ENCODE measurements at places on chromosomes 5 and 9. TPM values are rescaled to one million over a fixed set of nuclear protein-coding genes. Genes with fewer than 3 reads are reported as not detected.

DNA sequence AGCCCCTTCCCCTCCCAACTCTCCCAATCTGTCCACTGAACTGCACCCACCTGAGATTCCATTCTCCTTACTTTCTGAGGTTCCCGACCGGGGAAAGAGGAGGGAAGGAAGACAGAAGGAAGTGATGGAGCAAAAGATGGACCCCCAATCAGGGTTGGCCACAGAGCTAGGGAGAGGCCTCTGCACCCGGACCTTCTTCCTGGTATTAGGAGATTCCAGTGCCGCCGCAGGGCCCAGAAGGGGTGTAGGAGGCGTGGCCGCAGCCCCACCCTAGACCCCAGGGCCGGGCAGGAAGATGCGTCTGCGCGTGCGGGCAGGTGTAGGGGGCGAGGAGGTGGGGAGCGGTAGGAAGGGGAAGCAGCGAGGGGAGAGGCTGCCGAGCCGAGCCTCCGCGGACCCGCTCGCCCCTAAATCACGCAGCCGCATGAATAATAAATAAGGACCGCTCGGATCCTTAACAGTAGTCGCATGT, 104.2 kb upstream of the MVB12B start:
- no peak for DNase-seq

DNA sequence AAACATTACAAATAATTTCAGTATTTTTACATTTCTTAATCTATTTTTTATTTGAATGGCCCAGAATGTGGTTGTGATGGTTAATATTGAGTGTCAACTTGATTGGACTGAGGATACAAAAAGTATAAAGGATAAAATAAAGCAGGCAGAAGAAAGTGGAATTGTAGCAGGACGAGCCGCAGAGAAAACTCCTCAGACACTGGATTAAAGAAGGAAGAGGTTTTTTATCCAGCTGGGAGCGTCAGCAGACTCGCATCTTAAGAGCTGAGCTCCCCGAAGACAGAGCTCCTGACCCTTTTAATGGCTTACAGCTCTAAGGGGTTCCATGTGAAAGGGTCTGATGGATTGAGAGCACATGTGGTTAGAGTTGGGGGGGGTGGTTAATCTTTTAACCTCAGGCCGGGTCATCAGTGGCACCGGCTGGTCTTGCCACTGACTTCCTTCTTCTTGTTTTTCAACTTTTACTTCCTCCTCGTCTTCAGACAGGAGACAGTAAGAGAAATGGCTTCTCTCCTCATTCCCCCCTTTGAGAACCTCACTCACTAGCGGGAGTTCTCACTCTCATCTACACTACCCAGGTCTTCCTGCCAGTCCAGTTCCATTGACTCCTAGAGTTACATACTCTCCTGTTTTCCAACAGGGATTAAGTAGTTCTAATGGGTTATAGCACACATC, 80.0 kb downstream of the TMEM161B start:
- DNase-seq, result no peak

- no peak for DNase-seq
Measured at GRCh38 chr9:38529317-38529716, 91.1 kb downstream of the ANKRD18A start.

DNA sequence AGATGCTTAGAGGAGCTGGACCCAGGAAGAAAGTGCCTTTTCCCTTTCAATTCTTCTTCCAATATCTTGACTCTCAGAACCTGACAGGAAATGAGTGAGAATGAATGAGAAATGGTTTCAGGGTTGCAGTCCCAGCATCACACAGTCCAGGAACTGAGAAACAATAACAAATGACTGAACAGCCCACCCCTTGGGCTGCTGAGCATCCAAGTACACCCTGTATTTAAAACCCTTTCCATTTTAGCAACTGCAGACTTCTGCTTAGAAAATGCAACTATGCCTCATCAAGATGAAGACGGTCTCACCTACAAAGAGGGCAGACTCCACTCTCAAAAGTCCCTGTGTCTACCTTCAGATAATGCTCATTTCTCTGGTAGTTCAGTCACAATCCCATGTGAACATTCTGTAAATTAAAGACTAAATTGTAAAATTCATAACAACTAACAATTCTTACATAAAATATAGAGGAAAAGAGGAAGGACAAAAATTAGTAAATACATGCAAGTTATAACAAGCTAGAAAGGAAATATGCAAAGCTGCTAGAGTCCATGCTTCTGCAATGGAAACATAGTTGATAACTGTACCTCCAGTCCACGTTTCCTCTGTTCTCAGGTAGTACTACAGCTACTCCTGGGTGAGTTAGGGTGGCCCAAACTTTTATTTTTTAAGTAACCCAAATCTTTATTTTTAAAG, 316.5 kb downstream of the ICE1 start:
- DNase-seq, result no peak

GRCh38 chr9:6564868-6565267, 80.7 kb downstream of the GLDC start:
- no peak for DNase-seq

GRCh38 chr9:27385606-27386322, 88.8 kb upstream of the EQTN start:
- peak; percentile 90 for DNase-seq

GRCh38 chr5:143094087-143094521, 309.4 kb downstream of the NR3C1 start:
- peak; percentile 65 for DNase-seq

GRCh38 chr5:138661991-138662434, 86.8 kb upstream of the HSPA9 start:
- DNase-seq, result no peak

The SHC3 gene
- 2.1 TPM for total RNA-seq

The FAM151B gene
- total RNA-seq, result 0.69 TPM

The PPP1R2B gene
- total RNA-seq, result 0.17 TPM

Measured in renal cortical epithelial cell (primary cell).